ENCODE measurements at places on chromosomes 5 and 9. TPM values are rescaled to one million over a fixed set of nuclear protein-coding genes. Genes with fewer than 3 reads are reported as not detected.

DNA sequence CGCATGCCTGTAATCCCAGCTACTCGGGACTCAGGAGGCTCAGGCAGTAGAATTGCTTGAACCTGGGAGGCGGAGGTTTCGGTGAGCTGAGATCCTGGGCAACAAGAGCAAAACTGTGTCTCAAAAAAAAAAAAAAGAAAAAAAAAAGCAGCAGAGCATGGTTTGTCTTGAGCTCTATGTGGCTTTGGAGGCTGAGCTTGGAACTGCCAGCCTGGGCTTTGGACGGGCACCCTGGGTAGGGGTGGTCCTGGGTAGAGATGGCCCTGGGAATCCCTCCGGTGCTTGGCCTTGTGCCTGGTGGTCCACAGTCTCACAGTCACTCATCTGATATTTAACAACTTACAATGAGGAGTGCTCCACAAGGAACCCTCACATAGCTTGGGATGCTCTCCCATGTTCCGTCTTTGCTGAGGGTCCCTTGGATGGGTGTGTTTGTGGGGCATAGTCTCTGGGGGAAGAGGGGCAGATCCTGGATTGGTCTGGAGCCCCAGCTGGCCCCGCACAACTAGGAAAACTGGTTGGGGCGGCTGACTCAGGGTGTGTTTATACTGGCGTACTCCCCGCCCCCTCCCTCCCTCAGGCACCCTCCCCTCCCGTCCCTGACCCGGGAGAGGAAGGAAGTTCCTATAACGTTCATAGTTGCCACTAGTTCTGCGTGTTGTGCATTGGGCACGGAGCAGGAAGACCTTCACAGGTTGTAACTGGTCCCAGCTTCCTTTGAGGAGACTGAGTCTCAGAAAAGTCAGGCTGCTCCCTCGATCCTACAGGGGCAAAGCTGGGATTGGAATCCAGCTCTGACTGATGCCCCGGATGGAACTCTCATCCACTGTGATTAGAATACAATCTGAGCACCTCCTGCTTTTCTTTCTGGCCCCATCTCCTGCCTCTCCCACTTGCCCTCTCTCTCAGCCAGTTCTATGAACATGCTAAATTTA, 11.2 kb downstream of the IER5L start:
- peak; percentile 62 for DNase-seq

DNA sequence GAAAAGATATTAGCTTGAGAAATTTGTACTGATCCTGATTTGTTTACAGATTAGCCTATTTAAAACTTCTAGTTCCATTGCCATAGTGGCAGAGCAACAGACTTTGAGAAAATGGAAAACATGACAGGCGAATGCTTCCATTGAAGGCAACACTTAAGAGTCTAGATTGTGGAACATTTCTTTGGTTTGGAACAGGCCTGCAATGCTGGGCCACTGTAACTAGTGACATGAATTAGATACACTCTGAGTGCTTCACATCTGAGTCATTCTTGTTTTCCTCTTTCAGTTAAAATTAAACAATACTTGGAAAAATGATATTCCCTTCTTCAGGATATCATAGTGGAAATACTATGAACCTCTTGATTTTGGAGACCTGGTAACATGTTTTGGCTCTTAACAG, 453.6 kb upstream of the TUSC1 start:
- DNase-seq: peak; percentile 37

The IL9 gene
- total RNA-seq: not detected

- peak; percentile 36 for DNase-seq
Observed at GRCh38 chr5:160959804-160960203, 107.8 kb upstream of the ATP10B start.

DNA sequence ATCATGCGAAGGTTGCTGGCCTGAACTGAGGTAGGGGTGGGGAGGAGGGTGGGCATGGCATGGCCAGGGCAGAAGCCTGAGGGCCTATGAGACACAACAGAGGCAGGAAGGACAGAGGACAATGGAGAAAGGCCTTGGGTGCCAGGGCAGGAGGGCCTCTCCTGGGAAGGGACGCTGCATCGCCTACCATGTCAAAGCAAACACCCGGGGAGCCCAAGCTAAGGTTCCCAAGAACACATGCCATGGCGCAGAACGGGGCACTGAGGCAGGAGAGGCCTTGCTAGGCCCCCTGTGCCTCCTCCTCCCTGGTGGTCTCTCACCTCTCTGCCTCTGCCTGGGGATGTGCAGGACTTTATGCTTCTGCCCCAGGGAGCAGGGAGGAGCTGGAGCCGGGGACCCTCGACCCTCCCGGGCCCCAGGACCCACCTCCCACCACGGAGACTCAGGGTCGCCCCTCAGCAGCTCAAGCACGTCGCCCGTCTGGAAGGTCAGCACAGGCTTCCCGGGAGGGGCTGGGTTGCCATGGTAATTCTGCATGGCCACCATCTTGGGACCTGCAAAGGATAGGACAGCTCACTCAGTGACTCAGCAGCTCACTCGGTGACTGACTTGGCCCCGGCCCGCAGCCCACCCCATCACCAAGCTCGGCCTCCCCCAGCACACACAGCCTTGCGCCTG, 40.3 kb upstream of the SARDH start:
- no peak for DNase-seq

DNA sequence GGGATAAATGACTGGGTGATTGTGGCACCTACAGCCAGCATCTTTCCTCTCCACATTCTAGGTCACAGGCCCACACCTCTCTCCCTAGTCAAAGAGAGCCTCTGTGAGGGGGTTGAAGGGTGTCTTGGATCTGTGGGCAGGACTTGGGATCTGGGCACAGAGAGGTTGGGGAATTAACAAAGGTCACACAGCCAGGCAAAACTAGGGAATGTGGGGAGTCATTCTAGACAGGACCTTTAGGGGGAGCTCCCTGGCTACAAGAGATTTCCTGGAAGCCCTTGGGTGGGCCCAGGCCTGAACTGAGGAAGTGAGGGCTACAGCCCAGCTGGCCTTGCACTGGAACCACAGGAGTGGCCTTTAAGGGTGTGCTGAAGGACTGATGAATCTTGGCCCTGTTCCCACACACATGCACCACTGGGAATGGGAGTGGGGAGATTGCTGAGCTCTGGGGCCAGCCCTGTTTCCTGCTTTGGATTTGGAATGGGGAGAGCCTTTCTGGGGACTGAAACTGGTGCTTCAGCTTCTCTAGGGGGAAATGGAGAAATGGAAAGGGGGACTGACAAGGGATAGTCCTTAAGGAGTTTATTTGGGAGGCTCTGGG, 12.4 kb upstream of the CXXC5 start:
- DNase-seq: peak; percentile 99

The SAXO1 gene
- total RNA-seq: not detected

- no peak for DNase-seq
Observed at GRCh38 chr9:74907085-74907484, 19.4 kb upstream of the TRPM6 start.

The CDH18 gene
- 0.26 TPM for total RNA-seq

The PTGS1 gene
- total RNA-seq: 14.0 TPM

The ARL14EPL gene
- total RNA-seq: 0.47 TPM

The CFAP157 gene
- 0.13 TPM for total RNA-seq
